ENCODE measurements at places on chromosomes 3 and 15.
A peak's percentile ranks its signal among the peaks of the same experiment; 100 is the strongest.

DNA sequence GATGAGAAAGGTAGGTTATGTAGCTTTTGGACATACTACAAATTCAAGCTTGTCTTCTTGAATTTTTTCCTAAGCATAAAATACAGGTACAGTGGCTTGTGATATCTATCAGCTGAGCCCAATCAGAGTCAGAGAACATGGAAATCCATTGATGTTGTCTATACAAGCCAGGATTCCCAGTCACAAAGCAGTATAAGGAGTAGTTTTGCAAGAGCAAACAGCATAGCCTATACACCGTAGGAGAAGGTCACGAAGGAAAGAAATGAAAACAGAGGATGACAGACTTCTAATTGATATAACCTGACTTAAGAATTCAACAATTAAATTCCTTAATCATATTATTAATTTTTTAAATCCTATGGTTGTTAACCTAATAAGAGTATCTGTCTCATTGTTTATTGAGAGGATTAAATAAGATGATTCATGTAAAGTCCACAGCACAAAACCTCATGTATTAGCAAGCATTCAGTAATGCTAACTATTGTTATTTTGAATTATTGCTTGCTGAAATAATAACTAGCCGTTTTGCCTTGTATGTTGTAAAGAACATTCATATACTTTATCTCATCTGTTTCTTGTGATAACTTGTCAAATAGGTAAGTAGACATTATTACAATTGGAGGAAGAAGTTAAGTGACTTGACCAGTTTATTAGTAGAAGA lies 276.6 kb upstream of the ZPLD1 start:
- DNase-seq, result no peak

- no peak for DNase-seq
Observed at GRCh38 chr15:93001881-93002280, 87.1 kb downstream of the RGMA start.

DNA sequence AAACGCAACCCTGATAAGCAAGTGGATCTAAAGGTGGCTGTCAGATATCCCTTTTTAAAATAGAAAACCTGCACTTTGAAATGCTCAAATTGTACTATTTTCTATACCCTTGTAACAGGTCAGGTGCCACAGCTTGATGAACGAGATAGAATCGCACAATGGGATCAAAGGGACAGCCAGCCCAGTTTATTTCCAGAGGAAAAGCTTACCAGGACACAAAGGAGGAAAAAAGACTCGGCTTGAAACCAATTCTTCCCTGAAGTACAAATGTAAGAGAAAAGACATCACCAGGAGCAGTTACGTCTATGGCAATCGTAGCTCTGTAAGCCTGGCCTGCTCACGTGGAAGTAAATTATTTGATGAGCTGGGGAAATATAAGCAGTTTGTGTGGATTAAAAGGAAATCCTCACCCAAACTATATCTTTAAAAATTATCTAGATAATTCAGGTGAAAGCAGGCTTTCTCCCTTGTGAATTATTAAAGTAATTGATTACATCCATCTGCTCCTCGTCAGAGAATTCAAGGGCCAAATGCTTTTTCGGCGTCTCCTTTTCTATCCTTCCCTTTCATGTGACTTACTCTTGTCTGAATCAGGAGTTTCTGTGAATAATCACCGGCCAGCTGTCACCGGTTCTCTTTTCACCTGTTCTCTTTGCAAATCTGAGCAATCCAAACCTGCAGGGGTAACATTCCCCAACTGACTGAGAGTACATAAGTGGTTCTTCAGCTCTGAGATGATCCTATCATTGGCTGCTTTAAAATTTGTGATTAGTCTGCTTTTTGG lies 339.2 kb upstream of the ONECUT1 start:
- no peak for DNase-seq

GRCh38 chr3:140180603-140181002 lies 245.6 kb downstream of the CLSTN2 start:
- peak; percentile 89 for DNase-seq

DNA sequence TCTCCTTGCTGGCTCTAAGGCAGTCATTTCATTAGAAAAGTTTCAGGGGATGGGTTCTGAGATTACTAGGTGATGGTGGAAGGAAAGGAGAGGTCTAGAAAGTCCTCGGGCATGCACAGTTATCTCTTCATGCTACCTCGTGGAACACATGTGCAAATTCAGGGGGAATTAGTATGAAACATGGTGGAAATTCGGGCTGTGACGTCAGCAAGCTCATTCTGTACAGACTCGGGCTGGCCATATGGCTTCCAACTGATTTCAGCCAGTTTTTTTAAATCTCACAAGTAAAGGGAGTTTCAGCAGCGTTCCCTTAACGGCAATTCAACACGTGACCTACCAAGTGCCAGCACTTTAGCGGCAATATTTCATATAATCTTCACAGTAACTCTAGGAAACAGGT lies 251.1 kb downstream of the TBL1XR1 start:
- no peak for DNase-seq

- DNase-seq, result peak; percentile 90
Observed at GRCh38 chr15:74317820-74318375, 49.5 kb downstream of the CYP11A1 start.

DNA sequence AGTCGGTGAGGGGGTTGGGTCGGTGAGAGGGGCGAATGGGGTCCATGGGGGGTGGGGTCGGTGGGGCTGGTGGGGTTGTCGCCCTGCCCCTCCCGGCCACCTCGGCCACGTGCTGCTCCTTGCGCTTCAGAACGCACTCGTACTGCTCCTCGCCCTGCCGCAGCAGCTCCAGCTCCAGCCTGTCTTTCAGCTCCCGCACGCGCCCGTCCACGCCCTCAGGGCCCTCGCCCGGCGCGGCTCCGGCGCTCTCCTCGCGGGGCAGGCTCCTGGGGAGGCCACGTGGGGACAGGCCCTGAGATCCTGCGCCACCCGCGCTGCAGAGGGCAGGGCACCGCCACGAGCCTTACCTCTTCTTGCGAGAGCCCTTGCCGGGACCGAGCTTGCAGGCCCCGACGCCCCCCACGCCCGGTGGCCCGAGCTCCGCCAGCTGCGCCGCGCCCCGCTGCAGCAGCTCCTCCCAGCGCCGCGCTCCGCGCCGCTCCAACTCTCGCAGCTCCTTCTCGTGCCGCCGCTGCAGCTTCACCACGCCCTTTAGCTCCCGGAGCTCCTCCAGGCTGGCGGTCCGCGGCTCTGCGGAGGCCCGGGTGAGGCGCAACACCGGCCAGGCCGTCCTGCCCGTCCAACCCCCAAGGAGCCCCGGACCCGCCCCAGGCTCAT lies 8.2 kb upstream of the ANKRD63 start:
- DNase-seq, result peak; percentile 67

DNA sequence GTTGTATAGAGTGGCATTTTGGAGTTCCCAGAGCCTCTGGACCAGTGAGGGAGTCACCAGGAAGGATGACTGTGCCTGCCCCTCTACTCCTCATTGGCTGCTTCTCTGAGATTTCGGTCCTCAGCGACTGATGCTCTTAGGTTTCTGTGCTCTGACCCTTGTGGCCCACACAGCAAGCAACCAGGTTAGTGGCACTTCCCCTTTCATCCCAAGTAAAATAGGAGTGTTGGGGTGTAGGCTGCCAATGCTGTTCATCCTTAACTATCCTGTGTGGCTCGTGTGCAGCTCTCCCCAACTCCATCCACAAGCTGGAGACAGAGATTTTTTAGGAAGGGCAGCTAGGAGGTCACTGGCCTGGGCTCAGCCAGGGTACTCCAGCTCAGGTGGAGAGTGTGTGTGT lies 21.3 kb downstream of the PRR23A start:
- DNase-seq, result no peak

- DNase-seq, result no peak
Observed at GRCh38 chr3:8136553-8136952, 365.1 kb upstream of the LMCD1 start.

Data from NCI-H1417 (cell line).